ENCODE measurements at places on chromosomes 16 and 17.

DNA sequence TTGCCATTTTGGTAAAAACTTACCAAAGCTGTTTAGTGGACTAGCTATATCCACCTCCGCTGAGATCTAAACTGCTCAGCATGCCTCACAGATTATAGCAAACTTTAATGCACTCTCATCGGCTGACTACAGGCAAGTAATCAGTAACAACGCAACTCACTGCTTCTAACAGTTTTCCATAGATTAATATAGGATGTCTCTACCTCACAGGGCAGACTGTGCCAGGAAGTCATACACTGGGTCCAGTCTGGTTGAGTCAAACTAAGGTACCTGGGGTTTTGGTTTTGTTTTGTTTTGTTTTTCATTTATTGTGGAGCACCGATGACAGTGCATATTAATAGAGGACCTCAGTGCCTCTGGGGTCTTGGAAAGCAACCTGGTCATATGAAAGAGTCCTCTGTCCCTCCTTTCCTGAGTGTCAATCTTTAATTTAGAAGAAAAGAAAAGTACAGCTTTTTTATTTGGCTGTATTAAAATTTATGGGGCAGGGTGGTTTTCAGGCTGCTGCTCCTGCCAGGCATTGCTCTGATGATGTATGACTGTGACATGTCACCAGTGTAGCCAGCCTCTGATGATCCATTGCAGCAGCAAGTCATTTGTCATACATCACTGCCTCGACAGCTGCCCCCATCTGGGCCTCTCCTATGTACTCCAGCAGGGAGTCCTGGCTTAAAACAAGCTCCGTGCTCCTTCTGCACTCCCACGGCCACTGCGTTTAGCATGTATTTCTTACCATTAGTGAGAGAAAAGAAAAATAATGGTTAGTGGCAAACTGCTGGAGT, 854.1 kb downstream of the KCNJ2 start:
- DNase-seq, result no peak

DNA sequence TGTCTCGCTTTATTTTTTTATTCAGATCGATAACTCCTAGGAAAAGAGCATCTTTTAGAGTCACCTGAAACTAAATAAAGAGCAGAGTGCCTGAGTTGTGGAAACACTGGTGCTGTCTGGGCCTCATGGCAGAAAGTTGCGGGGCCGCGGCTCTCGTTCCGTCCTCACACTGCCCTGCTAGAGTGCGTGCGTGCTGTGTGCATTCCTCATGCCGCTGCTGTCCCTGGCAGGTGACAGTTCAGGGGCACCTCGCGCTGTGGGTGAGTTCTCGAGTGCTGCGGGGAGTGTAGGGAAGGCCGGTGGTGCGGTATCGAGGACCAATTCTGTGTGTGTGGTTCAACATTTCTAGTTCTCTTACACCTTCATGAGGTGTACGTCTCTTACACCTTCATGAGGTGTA, 136.6 kb downstream of the RPTOR start:
- no peak for DNase-seq

DNA sequence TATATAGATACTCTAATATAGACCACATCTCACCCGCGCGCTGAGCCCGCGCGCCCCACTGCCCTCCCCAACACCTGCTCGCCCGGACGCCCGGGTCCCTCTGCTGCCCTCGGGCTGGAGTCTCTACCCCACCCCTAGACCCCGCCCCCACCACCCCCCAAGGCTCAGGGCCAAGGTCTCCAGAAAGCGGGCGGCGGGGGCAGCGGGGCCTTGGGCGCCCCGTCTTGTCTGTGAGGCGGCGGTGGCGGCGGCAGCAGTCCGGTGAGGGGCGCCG, 2.6 kb downstream of the HES7 start:
- no peak for DNase-seq

- no peak for DNase-seq
Observed at GRCh38 chr16:3058139-3059030, 7.1 kb upstream of the IL32 start.

- no peak for DNase-seq
Observed at GRCh38 chr16:19432429-19432828, 14.7 kb downstream of the TMC5 start.

- no peak for DNase-seq
Observed at GRCh38 chr16:3137267-3137666, 2.4 kb downstream of the ZNF213 start.

GRCh38 chr17:21034340-21035235, 8.2 kb downstream of the USP22 start:
- no peak for DNase-seq

GRCh38 chr16:27598931-27599565, 49.1 kb downstream of the KATNIP start:
- no peak for DNase-seq

DNA sequence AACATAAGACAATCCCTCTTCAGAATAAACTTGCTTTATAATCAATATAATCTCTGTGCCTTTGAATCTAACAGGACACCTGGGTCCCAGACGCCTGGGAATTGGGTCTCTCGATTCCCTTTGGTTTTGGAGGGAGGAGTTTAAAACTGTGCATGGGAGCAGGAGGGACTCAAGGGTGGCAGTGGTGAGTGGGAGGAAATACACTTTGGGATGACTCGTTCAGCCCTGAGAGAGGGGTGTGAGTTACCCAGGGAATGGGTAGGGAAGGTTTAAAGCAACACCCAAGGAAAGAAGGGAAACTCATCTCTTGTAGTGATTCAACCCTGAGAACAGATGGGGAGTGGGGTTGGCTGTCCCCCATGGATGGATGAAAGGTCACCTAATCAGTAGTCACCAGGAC, 1.6 kb downstream of the RANGRF start:
- no peak for DNase-seq

DNA sequence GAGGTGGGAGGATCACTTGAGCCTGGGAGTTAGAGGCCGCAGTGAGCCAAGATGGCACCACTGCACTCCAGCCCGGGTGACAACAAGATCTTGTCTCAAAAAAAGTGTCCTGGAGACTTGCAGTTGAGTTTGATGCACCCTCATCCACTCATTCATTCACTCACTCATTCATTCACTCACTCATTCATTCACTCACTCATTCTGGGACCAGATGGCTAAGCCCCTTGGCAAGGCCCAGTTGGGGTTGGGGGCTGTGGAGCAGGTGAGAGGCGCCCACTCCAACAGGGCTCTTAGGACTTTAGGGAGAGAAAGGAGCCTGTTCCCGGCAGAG, 1.1 kb upstream of the AATK start:
- DNase-seq, result no peak

- no peak for DNase-seq
Observed at GRCh38 chr17:4980644-4981216, 6.7 kb downstream of the CAMTA2 start.

DNA sequence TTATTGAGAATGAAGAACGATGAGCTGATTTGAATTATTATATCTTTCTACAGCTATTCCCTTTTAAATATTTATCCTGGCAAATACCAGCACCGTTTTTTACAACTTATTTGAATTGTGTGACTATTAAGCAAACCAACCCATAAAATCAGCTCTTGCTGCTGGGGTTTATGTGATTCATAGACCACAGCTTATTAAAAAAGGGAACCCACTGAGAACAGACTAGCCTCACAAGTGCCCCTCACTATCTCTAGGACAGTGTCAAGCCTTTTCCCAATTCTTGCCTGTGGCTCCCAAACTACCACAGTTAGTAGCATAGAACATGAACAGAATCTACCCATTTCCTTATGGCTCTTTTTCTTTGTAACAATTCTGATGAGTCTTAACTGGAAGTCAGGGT, 6.1 kb upstream of the LIG3 start:
- DNase-seq, result no peak

- no peak for DNase-seq
Observed at GRCh38 chr16:14028202-14028601, 42.9 kb upstream of the MRTFB start.

GRCh38 chr16:333406-334094, 19.0 kb downstream of the AXIN1 start:
- no peak for DNase-seq

DNA sequence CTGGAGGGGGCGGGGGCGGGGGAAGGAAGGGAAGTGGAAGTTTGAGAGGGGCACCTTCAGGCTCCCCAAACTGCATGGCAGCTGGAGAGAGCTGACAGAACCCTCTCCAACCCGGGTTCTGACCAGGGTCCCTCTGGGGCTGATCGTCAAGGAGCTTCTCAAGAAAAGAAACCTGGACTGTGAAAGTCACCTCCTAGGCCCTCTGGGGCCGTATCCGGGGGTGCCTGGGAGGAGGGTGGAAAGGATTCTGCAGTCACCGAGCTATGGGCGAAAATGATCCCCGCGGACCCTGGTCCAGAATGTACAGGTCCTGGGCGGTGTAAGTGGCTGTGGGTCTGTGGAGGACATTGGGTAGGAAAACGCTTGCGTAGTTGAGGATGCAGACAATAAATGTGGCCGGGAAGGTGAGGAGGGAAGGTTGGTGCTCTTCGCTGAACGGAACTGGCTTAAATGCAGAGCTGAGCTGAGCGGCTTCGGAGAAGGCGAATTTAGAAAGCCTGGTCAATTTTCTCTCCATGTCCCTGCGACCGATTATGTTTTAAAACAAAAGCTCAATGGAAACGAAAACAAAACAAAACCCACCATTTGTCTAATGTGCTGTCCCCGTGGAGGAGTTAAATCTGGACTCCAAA, 3.6 kb upstream of the LHX1 start:
- DNase-seq, result no peak

GRCh38 chr16:49377196-49377755, 3.7 kb downstream of the C16orf78 start:
- no peak for DNase-seq

DNA sequence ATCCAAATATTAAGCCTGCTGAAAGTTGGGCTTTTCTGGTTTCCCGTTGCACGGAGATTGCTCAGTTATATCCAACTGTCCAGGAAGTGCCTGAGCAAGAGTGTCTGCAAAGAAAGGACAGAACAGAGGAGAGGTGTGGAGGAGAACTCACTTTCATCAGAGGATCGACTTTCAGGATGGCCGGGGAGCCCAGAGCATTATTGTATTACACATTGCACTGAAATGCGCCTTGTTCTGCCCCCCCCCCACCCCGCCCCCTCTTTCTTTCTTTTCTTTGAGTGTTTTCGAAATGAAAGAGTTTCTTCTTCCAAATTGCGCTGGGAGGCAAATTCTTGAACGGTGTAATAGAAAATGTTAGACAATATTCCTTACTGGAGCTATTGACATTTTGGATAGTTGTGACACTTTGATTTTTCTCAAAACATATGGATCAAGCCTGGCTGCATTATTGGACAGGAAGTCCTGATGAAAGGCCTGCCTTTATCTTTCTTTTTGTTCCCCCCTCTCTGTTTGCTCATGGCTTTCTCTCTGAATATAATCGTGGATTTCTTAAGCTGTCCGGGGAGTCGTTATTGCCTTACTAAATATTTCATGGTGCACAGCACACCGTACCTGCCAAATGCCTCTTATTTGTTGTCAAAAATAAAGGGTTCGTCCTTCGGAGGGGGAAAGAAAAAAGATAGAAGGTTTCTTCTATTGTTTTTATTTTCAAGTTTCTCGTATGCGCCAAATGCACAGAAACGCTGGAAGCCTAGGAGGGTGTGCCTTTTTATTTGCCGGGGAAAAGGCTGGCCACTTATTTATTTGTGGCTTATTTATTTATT, 110.8 kb downstream of the IRX3 start:
- DNase-seq, result no peak

GRCh38 chr17:8728251-8728938, 16.2 kb downstream of the CCDC42 start:
- no peak for DNase-seq

GRCh38 chr17:77721846-77722160, 236.7 kb upstream of the TNRC6C start:
- no peak for DNase-seq

- DNase-seq, result no peak
Observed at GRCh38 chr16:27446721-27447120, 44.7 kb downstream of the IL21R start.

DNA sequence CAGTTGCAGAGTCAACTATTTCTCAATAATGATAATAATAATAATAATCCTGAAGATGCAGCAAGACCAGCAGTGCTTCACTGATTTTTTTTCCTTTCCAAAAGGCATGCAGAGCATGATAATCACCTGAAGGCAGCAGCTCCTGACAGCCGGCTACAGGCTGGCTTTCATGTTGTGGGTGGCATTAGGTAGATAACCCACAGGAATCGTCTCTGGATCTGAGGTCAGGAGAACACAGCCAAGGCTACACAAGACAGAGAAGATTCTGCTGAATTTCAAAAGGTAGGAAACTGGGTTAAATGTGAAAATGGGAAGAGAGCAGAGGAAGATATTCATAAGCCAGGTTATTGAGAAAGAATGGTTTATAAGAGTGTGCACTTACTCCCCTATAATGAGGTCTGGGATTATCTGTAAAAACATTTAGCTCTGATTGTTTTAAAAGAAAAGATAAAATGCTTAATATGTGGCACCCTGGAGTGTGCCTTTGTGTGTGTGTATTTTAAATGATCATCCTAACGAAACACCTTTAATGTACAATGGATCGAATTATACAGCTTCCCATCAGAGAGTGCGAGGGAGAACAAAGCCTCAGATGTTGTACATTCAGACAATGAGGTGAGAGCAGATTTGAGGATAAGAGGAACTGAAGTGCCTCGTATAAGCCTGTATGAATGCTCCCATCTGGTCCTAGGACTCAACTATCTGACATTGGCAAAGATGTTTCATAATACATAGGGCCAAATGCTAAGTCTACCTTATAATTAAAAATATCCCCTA, 273.1 kb downstream of the PHKB start:
- DNase-seq, result no peak

DNA sequence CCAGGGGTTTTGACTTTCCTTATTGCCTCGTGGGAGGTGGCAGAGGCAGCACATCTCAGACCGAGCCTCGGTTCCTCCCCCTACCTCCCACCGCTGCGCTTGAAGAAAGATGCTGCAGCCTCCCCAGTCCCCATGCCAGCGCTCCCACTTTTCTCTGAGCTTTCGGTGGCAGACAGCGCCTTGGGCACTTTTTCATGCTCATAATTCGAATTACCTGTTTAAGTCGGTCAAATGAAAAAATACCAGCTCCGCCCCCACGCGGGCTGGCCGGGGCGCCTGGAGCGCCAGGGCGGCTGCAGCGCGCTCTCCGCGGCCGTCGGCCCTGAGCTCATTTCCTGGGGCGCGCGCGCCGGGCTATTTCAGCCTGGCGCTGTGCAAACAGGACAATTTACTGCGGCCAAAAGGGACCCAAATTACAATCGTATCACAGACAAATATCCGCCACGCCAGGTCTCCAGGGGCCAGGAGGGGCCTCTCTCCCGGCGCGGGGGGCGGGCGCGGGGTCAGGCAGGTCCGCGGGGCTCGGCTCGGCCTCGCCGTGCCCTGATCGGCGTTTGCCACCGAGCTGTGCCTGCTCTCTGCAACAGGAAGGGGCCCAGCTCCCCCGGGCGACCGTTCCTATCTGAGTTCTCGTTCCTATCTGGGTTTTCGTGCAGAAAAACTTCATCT, 45.0 kb downstream of the SOST start:
- no peak for DNase-seq

DNA sequence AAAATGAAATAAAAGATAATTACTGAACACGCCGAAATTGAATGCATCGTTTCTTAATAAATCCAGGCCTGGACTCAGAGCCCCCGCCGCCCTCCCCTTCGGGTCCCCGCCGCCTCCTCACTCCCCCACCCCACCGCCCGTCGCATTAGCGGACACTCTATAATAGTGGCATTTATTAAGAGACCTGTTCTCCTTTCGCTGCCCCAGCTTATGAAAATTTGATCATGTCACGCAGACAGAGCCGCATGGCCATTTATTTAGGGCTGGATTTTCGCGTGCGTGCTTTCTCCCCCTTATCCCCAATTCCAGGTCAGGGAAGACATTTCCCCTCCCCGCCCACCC, 6.3 kb upstream of the HOXB2 start:
- no peak for DNase-seq
